ENCODE measurements at places on chromosomes 12 and 14. TPM values are rescaled to one million over a fixed set of nuclear protein-coding genes. Genes with fewer than 3 reads are reported as not detected.

ANKS1B gene
- 0.11 TPM for total RNA-seq

TAC3 gene
- not detected for total RNA-seq

IL31 gene
- total RNA-seq = not detected

CFAP54 gene
- total RNA-seq = 0.78 TPM

EPYC gene
- not detected for total RNA-seq

ADAM21 gene
- total RNA-seq = 0.44 TPM

RARG gene
- 32.8 TPM for total RNA-seq

ZNF664 gene
- 58.2 TPM for total RNA-seq

KLRD1 gene
- not detected for total RNA-seq
